Lower lobe of right lung (tissue), 2 donors: ENCODE measurements at places on chromosomes 2 and 18. TPM values are rescaled to one million over a fixed set of nuclear protein-coding genes. Genes with fewer than 3 reads are reported as not detected.
A peak's percentile ranks its signal among the peaks of the same experiment; 100 is the strongest.

Gene DSG1
- total RNA-seq = not detected

DNA sequence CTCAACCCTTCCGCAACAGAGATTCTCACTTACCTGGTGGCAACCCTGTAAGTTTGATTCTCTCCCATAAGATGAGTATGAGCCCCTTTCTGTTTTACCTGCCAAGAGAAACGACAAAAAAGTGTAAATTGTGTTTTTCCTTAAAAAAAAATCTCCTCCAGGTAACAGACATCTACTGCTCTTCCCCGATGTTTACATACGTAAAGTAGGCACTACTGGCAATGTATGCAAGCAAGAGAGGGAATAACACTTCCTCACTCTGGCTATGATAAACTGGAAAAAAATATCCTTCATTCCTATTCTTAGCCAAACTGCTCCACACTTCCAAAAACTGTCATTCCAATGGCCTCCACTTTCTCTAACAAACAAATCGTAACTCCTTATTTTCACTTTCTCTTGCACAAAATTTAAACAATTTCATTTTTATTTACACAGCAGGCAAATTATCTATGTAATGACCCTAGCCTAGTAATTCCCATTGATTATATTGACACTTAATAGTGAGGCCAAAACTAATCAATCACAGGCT is 184.5 kb downstream of the TCF4 start:
- peaks cover 19% of the 10 kb centered on the region for H3K4me1 ChIP-seq
- H3K27me3 ChIP-seq = no peaks in the 10 kb centered on the region
- H3K4me3 ChIP-seq = peak overlapping the region; percentile 36
- no peak for DNase-seq

DNA sequence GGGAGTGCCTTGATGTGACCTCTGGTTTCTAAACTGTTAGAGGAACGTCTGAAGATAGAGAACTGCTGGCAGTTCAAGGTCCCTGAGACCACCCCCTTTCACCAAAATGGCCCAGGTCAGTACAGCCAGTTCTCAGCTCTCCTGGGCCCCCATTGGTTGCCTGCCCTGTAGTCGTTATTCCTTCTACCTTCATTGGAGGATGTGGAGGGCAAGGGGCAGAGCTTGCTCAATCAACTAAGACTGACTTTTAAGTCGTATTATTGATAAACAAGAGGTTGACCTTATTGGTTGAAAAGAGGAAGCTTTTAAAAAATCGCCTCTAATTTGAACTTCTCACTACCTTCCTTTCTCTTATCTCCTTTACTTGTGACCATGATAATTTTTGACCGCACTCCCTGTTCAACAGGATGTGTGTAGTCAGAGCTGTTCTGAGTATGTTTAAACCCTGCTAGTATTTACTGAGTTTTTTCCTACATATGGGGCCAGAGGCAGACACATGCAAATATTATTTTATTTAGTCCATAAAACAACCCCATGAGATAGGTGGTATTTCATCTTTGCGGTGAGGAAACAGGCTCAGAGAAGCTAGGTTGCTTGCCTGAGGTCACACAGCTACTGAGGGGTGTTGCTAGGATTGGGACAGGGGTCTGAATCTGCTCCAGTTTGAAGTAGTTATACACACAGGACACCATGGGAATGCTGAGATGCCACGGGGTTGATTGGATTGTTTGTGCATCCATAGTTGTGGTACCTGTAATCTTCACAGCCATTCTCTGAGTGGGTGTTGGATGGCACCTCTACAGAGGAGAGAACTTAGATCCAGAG is 65.9 kb downstream of the TMEM247 start:
- no peaks in the 10 kb centered on the region for H3K27me3 ChIP-seq
- H3K4me3 ChIP-seq = no peak overlapping the region
- H3K27ac ChIP-seq = peak overlapping the region; percentile 95
- no peak for DNase-seq

Gene CNDP1
- not detected for total RNA-seq

GRCh38 chr2:241339839-241340630 is 16.1 kb upstream of the FARP2 start:
- H3K4me3 ChIP-seq = no peak overlapping the region
- no peak for DNase-seq
- H3K27me3 ChIP-seq = no peaks in the 10 kb centered on the region
- peak overlapping the region; percentile 0 for H3K27ac ChIP-seq
- peaks cover 24% of the 10 kb centered on the region for H3K4me1 ChIP-seq
- peaks cover 94% of the 10 kb centered on the region for H3K36me3 ChIP-seq

DNA sequence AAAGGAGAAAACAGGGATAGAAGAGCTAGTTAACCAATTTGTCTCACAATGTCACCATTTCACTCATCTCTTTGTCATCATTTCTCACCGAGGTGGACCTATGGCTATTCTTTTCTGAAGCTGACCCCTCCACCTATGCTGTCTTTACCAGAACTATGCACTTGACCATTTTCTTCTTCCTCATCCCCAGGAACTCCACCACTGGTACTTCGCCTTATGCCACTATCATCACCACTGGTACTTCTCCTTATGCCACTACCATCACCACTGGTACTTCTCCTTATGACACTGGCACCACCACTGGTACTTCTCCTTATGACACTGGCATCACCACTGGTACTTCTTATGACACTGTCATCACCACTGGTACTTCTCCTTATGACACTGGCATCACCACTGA is 745.8 kb upstream of the CHAC2 start:
- DNase-seq = no peak
- H3K27ac ChIP-seq = no peak overlapping the region
- H3K4me3 ChIP-seq = no peak overlapping the region
- no peaks in the 10 kb centered on the region for H3K4me1 ChIP-seq

Gene BMP10
- total RNA-seq = 0.24 TPM

Gene HOXD8
- 2.3 TPM for total RNA-seq

Gene SIX2
- total RNA-seq = 0.38 TPM

Gene VIL1
- total RNA-seq = 0.41 TPM

- DNase-seq = no peak
- no peak overlapping the region for H3K27ac ChIP-seq
- H3K36me3 ChIP-seq = no peaks in the 10 kb centered on the region
Measured at GRCh38 chr18:79814373-79814772, 16.6 kb downstream of the KCNG2 start.

Gene C1QL2
- total RNA-seq = not detected

DNA sequence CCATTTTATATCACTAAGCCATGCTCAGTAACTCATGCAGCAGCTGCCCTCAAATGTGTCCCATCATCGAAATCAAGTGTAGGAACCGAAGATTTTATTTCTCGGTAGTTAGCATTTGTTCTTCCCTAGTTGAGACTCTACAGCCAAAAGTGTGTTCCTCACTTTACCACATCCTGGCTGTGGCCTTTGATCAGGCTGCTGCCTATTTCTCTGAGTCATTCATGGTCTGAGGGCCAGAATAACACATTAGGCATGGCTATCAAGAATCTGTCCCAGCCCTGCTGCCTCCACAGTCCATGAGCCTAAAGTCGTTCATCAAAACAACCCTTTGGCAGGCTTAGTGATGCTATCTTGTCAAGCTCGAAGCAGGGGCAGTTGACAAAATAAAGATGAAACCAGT is 300.1 kb downstream of the TDRD15 start:
- no peak for DNase-seq
- no peak overlapping the region for H3K27ac ChIP-seq
- no peaks in the 10 kb centered on the region for H3K36me3 ChIP-seq
- H3K4me1 ChIP-seq = no peaks in the 10 kb centered on the region

DNA sequence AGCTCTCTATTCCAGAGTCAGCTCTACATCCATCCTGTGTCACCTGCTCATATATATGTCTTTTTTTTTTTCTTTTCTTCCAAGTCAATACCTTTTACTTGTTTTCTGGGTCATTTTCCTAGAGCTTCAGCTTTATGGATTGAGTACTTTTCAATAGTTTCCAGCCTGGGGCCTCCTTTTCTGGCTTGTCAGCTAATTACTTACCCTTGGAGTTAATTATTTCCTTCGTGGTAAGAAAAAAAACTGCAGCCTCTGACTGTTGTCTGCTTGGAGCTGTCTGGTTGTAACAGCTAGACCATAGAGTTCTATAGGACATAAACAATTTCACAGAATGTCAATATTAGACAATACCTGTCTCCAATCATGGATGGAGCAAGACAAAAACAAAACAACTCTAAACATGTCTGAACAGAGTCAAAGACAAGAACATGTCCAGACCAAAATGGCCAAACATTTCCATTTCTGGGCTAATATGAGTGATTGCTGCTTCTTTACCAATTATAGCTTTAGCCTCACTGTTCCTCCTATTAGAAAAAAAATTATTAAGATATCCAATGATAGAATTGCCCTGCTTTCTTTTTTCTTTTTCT is 643.1 kb downstream of the SLC4A3 start:
- H3K27ac ChIP-seq = no peak overlapping the region
- no peak for DNase-seq
- no peaks in the 10 kb centered on the region for H3K4me1 ChIP-seq
- H3K27me3 ChIP-seq = no peaks in the 10 kb centered on the region

Gene LIPG
- total RNA-seq = 3.7 TPM

Gene ANTXR1
- total RNA-seq = 54.3 TPM

DNA sequence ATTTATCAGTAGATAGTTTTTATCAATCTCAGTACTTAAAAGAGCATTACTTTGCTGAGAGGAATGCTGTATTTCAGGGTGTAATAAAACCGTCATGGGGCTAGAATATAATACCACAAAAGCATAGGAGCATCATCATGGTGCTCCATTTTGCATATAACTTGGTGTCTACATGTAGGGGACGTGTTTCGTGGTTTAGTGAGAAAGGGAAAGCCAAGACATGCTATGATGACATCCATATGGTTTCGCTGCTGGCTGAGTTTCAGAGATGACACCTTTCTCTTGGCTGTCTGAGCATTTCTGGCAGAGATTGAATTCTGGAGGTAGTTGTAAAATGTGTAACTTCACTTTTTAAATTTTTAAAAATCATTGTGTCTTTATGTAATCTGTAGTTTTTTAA is 32.4 kb downstream of the WDR43 start:
- H3K4me1 ChIP-seq = no peaks in the 10 kb centered on the region
- H3K27me3 ChIP-seq = no peaks in the 10 kb centered on the region
- H3K27ac ChIP-seq = no peak overlapping the region
- H3K4me3 ChIP-seq = no peak overlapping the region
- H3K36me3 ChIP-seq = peaks cover 100% of the 10 kb centered on the region
- no peak for DNase-seq

Gene YWHAQ
- total RNA-seq = 175 TPM

Gene ASPRV1
- total RNA-seq = 1.9 TPM

DNA sequence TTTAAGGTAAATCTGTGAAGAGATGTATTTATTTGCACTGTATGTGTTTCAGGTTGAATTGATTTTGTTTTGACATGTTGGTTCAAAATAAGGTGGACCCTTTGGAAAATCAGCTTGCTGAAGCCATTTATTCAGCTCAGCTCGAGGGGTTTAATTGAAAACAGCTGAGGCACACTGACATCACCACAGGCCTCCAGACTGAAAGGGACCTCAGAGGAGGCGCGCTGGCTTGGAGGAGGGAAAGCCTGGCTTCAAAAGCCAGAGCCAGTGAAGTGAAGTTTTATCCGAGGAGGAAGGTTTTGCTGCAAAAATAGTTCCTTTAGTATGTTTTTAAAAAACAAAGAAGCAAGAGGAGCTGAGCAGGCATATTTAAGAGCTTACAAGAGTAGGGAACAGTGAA is 26.9 kb upstream of the DNMT3A start:
- no peak overlapping the region for H3K27ac ChIP-seq
- no peaks in the 10 kb centered on the region for H3K27me3 ChIP-seq
- no peak for DNase-seq
- H3K4me1 ChIP-seq = no peaks in the 10 kb centered on the region

DNA sequence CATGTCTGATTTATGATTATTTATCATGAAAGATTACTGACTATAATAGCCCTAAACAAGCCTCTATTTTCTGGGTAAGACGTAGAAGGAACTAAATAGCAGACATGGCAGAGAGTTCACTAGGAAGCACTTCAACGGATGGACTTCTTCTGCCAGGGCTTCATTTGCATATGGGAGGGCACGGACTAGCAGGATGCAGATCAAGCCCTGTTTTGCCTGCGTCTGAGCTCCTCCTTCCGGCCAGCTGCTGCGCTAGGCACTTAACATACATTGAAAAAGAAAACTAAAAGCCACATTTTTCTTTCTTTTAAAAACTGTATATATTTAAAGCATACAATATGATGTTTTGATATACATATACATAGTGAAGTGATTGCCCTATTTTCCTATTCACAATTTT is 340.0 kb upstream of the MEX3C start:
- no peaks in the 10 kb centered on the region for H3K4me1 ChIP-seq
- no peak overlapping the region for H3K4me3 ChIP-seq
- no peak for DNase-seq

Gene SIX3
- total RNA-seq = not detected

Gene KCMF1
- 64.2 TPM for total RNA-seq

Gene KIF5C
- 0.47 TPM for total RNA-seq

DNA sequence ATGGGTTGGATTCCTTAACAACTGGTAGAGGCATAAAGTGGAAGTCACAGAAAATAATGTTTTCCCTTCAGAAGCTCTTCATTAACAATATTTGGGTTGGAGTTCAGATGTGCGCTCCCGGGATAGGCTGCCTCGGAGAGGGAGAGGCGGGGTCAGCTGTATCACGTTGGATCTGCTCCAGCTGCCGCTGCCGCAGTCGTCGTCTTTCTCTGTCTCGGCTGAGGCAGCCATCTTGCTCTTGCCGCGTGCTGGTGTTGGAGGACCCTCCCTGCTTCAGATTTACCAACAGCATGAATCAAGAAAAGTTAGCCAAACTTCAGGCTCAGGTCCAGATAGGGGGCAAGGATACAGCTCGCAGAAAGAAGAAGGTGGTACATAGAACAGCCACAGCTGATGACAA is 35.1 kb downstream of the TANC1 start:
- peaks cover 28% of the 10 kb centered on the region for H3K4me1 ChIP-seq
- DNase-seq = no peak
- H3K27me3 ChIP-seq = no peaks in the 10 kb centered on the region
- H3K4me3 ChIP-seq = no peak overlapping the region

- H3K4me1 ChIP-seq = no peaks in the 10 kb centered on the region
- no peak overlapping the region for H3K4me3 ChIP-seq
- no peak for DNase-seq
- no peak overlapping the region for H3K27ac ChIP-seq
Measured at GRCh38 chr18:60191926-60192325, 180.6 kb downstream of the MC4R start.

- no peak overlapping the region for H3K4me3 ChIP-seq
- no peak for DNase-seq
- no peaks in the 10 kb centered on the region for H3K36me3 ChIP-seq
- no peaks in the 10 kb centered on the region for H3K4me1 ChIP-seq
Measured at GRCh38 chr2:65708086-65708485, 275.7 kb upstream of the SPRED2 start.

Gene CHRNG
- not detected for total RNA-seq

- no peak overlapping the region for H3K27ac ChIP-seq
- peaks cover 5% of the 10 kb centered on the region for H3K36me3 ChIP-seq
- no peaks in the 10 kb centered on the region for H3K27me3 ChIP-seq
- DNase-seq = no peak
- H3K4me3 ChIP-seq = no peak overlapping the region
- no peaks in the 10 kb centered on the region for H3K4me1 ChIP-seq
Measured at GRCh38 chr2:230162981-230163380, 56.8 kb downstream of the SP110 start.
